ENCODE measurements at places on chromosomes 3 and 15. TPM values are rescaled to one million over a fixed set of nuclear protein-coding genes. Genes with fewer than 3 reads are reported as not detected.

STRIT1 gene
- total RNA-seq, result not detected

DUOXA1 gene
- 1.7 TPM for total RNA-seq

LOXL1 gene
- 22.9 TPM for total RNA-seq

KBTBD13 gene
- total RNA-seq, result not detected

LMAN1L gene
- total RNA-seq, result not detected

DCBLD2 gene
- total RNA-seq, result 47.3 TPM

LRRC34 gene
- 3.1 TPM for total RNA-seq

RAB43 gene
- 15.6 TPM for total RNA-seq

Measured in gastroesophageal sphincter (tissue), 4 donors.